ENCODE measurements at places on chromosomes 6 and 20.

DNA sequence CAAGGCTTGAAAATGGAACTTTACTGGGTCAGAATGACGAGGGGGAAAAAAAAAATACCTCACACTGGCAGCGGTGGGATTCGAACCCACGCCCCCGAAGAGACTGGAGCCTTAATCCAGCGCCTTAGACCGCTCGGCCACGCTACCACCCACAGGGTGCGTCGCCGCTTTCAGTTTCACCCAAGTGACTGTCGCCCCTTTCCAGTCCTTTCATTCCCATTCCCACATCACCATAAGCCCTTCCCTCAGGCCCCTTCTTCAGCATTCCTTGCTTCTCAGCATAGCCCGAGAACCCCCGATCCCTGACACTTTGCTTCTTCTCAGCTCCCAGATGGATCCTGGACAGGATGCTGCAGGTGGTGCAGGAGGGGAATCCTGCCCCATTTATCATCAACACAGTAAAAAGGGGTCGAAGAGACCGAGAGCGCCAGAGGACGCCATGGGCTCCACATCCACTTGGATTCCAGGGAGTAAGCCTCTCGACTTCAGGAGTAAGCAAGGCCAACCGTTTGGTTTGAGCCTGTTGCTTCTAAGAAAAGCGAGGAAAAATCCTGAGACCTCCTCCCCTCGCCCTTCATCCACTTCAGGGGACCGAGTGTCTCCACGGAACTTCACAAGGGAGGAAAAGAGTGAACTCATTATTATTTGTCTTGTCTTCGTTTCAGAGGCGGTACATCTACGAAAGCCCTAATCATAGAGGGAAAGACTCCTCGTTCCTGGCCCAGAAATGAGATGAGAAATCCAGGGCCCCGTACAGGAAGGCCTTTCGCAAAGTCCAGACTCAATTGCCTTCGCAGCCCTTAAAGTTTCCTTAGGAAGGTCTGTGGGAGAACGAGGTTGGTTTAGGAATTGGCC is 20.0 kb upstream of the TRIM27 start:
- DNase-seq, result peak; percentile 60

- no peak for DNase-seq
These were observed 87.3 kb downstream of the PKHD1 start for GRCh38 chr6:52000064-52000463.

GRCh38 chr6:7954477-7955200 is 44.1 kb upstream of the TXNDC5 start:
- DNase-seq, result no peak

- DNase-seq, result peak; percentile 60
These were observed 255.0 kb upstream of the ZFP64 start for GRCh38 chr20:52446421-52447224.

DNA sequence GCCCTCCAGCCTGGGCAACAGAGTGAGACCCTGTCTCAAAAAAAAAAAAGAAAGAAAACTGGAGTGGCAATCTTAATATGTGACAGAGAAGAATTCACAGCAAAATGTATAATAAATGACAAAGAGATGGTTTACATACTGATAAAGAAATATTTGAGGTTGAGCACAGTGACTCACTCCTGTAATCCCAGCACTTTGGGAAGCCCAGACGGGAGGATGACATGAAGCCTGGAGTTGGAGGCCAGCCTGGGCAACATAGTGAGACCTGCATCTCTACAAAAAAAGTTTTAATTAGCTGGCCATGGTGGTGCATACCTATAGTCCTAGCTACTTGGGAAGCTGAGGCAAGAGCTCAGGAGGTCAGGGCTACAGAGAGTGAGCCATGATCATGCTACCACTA is 12.4 kb upstream of the DEFB118 start:
- DNase-seq, result no peak

- DNase-seq, result no peak
These were observed 15.2 kb downstream of the PI3 start for GRCh38 chr20:45189861-45190260.

GRCh38 chr6:887583-888235 is 194.8 kb upstream of the EXOC2 start:
- no peak for DNase-seq

DNA sequence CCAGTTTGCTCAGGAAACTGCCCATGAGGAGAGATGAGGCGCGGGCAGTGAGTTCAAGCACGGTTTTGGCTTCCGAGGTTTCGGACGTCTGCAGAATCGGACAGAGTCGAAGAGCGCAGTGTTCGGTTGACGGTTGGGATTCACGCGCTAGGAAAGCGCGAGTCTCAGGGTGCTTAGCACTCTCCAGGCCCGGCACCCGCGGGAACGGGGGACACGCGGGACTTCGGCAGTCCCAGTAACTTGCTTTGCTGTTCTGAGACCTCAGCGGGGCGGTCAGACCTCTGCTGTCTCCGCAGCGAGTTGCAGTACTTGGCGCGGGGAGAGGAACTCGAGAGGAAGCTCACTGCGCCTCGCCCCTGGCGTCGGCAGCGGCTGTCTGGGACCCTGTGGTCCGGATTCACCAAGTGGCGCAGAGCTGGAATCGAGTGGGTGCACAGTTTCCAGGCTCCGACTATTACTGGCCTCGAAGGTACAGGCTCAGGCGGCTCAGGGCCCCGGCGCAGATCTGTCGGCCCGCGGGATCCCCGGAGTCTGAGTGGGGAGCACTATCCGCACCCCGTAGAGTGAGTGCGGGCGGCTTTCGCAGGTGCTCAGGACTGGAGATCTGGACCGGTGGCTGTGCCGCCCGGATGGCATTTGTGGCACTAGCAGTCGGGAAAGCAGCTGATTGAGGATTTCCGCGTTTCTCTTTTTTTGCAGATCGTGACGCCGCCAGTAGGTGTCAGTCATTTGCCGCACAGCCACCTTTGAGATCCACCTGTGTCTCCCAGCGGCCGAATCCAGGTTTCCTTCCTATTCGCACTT is at the start of gene POM121L2:
TSS of gene POM121L2 (minus strand) at position 128 of the 804 bp plus-strand sequence. CDS start at position 25, 103 bp downstream.
- DNase-seq, result no peak

- DNase-seq, result no peak
These were observed 77.0 kb downstream of the CDH4 start for GRCh38 chr20:61328911-61329558.

GRCh38 chr6:65700561-65700960 is 6.5 kb downstream of the EYS start:
- DNase-seq, result no peak

- DNase-seq, result no peak
These were observed 145.9 kb upstream of the OLIG3 start for GRCh38 chr6:137640086-137640485.

- no peak for DNase-seq
These were observed 158.2 kb upstream of the IMPG1 start for GRCh38 chr6:76230711-76231110.

- DNase-seq, result no peak
These were observed 136.3 kb downstream of the ZMYND8 start for GRCh38 chr20:47220161-47220582.

All from NCI-H2029 treated with DMSO at 0.1 percent for 48 hours (cell line).